ENCODE measurements at places on chromosomes 12 and 14.

DNA sequence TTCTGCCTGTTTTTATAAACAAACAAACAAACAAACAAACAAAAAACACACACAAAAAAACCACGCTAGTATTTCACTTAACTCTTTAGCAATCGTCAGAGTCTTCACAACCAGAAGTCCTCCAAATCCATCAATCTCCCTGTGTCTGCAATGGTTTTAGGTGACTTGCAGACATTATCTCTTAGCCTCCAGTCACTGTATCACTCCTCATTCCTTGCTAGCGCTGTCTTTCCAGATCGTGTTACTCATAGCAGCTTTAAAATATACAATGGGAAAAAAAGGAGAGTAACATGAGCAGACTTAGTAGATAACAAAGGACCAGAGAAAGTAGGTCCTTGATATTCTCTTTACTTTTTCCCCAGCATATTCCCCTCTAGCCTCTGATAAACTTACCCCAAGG lies 15.5 kb upstream of the ETNK1 start:
- no peak for DNase-seq

DNA sequence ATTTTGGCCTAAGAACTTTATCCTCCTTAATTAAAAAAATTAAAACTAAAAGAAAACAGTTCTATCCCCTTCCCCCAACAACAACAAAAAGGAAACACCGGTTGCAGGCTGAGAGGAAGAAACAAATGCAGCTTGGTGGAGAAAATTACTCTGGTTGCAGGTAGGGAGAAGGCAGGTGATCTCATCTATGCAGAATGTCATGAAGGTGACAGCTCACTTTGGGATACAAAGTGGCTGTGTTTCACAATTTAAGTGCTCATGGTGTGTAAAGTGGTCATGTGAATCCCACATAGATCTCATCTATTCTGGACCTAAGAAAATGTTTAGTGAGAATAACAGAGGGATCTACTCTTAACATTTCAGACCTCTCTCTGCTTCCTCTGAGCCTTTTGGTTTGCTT lies 219.7 kb upstream of the PKP2 start:
- no peak for DNase-seq

- DNase-seq, result no peak
Measured at GRCh38 chr12:19206493-19207077, 77.1 kb downstream of the PLEKHA5 start.

- DNase-seq, result no peak
Measured at GRCh38 chr14:91845652-91846051, 21.7 kb downstream of the TC2N start.

DNA sequence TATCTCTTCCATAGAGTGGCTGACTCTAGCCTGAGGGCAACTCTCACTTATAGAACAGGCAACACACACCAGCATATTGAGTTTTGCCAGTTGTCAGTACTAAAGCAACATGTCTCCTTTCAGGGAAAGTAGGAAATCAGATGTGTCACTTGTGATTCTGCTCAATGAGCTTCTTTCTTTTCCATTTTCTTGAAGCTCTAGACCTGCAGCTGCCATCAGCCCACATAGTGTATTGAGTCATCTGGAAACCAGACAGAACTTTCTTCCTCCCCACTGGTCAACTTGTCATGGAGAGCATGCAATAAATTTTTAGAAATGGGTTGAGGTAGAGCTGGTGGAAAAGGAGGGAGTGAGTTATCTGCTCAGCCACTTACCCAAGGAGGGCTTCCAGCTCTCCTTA lies 209.0 kb upstream of the PLEKHG7 start:
- DNase-seq, result no peak

Data from AG08395 (cell line).